ENCODE measurements at places on chromosomes 7 and 10. TPM values are rescaled to one million over a fixed set of nuclear protein-coding genes. Genes with fewer than 3 reads are reported as not detected.

The GNAT3 gene
- total RNA-seq = not detected

The PGAM2 gene
- total RNA-seq = 2.1 TPM

- DNase-seq = no peak
Observed at GRCh38 chr10:102657984-102658724, 13.9 kb downstream of the TRIM8 start.

DNA sequence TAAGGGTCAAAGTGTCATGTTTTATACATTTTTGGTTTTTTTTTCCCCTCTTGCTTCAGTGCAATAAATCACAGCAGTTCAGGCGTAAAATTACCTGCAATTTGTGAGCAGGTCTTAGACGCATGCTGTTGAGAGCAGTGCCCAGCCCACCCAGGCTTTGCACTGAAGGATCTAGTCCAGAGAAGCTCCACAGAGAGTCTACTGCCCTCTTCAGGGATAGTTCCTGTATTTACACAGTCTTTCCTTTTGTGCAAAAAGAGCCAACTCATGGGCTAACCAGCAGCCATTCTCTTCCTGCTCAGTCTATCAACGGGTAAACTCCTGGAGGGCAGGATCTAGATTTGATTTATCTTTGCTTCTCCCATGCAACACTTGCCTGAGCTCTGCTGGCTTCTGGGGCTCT lies 82.2 kb upstream of the NAMPT start:
- DNase-seq = no peak

DNA sequence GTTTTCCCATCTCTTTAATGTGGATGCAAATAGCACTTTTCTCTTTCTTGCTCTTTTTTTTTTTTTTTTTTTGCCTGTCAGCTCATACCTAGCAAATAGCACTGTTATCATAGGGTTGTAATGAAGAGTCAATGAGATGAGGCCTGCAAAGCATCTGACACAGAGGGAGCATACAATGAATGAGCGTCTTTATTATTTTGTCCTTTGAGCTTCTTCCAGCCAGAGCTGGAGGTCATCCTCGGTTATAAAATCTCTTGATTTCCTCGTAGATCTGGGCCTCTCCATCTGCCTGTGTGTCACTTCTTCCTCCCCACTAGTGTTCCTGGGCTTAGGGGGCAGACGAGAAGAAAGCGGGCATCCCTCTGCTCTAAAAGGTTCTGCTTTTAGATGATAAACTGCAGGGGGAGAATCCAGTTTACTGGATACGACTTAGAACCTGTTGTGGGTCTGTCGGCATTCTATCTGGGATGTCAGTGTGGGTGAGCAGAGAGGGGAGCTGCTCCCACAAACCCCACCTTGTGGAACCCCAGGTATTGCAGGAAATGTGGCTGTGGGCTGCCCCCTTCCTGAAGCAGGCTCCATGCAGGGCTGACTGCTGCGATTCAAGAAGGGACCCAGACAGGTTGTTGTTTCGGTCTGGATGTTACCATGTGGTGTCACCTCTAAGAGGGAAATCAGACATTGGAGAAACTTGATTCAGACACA lies 135.8 kb upstream of the GPR26 start:
- DNase-seq = no peak

All from kidney (tissue), 22 donors.